MM.1S (cell line): ENCODE measurements at places on chromosomes 3 and 15.
A peak's percentile ranks its signal among the peaks of the same experiment; 100 is the strongest.

DNA sequence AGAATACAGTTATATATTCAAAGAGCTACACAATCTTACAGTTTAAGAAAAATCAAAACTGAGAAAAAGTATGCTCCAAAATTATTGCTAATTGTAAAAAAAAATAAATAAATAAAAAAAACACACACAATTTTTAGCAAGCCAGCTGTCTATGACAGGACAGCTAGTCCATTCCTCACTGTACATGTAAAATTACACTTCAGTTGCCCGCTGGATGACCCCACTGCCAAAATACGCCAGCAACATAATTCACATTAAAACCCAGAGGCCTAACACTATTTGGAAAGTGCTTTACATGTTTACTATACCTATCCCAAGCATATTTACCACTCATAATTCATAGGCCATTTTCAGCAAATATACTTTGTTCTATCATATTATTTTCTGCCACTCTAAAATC, 5.8 kb downstream of the MYO9A start:
- no peak overlapping the region for H3K27ac ChIP-seq
- no peak for DNase-seq
- no peak overlapping the region for H3K4me3 ChIP-seq
- H3K4me1 ChIP-seq: peaks cover 7% of the 10 kb centered on the region

- H3K4me1 ChIP-seq: peaks cover 48% of the 10 kb centered on the region
- no peak overlapping the region for H3K4me3 ChIP-seq
- H3K27me3 ChIP-seq: no peaks in the 10 kb centered on the region
- no peaks in the 10 kb centered on the region for H3K36me3 ChIP-seq
- DNase-seq: no peak
Measured at GRCh38 chr15:70474471-70475406, 288.6 kb downstream of the UACA start.

DNA sequence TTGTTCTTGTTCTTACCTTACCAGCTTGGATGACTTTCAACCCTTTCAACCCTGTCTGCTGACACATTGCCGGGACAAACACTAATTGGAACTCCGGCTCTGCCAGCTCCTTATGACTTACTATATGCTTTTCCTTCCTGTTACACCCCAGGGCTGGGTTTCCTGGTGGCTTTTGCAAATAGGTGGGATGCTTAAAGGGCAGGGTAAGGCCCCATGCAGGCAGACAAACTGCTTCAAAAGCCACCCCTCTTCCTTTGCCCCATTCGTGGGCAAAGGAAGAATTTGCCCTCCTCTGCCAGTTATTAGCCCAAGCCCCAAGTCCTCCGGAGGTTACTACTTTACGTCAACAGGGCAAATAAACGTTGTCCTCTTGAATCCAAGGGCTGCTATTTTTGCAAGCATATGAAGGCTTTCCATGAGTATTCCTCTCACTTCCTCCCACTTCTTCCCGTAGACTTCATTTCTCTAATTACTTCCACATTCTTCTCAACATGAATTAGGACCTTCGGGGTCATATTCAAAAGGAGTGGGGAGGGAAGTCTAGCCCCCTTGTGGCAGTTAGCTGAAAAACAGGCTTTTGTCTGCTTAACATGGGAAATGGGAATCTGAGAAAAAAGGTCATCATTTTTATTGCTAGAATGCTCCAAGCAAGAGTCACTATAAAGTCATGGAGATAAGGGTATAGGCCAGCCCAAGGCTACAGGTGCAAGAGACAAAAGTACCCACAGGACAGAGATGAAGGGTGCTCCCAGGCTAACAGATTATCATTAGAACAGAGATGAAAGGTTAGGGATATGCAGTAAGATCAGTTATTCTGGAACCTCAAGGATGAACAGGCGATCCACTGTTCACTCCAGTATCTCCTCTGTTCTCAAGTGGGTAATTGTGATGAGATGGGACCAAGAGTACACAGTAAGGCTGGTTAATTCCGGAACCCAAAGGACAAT, 56.3 kb upstream of the FSTL1 start:
- no peaks in the 10 kb centered on the region for H3K36me3 ChIP-seq
- no peak for DNase-seq
- no peak overlapping the region for H3K27ac ChIP-seq
- no peaks in the 10 kb centered on the region for H3K4me1 ChIP-seq

DNA sequence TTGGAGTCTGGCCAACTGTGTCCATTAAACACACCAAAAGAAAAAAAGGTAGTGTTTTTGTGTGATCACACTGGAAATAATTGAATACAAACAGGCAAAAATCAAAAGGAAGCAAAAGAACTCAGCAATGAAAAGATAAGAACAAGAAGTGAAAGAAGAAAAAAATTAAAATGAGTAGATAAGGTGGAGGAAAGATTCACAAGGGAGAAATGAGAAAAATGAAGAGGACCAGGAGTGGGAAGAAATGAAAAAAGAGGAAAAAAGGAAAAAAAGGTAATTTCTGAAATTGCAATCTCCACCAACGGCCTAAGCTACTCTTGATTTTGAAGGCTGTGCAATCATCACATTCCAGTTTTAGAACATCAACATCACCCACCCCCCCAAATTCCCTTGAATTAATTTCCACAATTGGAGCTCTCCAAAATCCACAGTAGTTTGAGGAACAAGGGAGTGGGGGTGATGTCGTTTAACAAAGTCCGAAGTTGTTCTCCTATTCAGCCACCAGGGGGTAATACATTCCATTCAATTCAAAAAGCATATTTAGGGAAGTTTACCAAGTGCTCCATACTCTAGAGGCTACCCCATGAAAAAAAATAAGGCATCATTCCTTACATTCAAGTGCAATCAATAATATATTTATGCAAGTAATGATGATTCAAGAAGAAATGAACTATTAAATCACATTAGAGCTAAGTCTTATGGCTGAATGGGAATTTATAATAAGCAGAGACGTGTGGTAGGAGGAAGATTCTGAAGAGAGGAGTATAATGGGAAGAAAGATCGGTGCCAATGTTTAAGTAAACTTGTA, 37.4 kb downstream of the ZNF860 start:
- H3K4me1 ChIP-seq: no peaks in the 10 kb centered on the region
- H3K27ac ChIP-seq: no peak overlapping the region
- no peak overlapping the region for H3K4me3 ChIP-seq
- no peaks in the 10 kb centered on the region for H3K27me3 ChIP-seq
- peak; percentile 39 for DNase-seq
- no peaks in the 10 kb centered on the region for H3K36me3 ChIP-seq

DNA sequence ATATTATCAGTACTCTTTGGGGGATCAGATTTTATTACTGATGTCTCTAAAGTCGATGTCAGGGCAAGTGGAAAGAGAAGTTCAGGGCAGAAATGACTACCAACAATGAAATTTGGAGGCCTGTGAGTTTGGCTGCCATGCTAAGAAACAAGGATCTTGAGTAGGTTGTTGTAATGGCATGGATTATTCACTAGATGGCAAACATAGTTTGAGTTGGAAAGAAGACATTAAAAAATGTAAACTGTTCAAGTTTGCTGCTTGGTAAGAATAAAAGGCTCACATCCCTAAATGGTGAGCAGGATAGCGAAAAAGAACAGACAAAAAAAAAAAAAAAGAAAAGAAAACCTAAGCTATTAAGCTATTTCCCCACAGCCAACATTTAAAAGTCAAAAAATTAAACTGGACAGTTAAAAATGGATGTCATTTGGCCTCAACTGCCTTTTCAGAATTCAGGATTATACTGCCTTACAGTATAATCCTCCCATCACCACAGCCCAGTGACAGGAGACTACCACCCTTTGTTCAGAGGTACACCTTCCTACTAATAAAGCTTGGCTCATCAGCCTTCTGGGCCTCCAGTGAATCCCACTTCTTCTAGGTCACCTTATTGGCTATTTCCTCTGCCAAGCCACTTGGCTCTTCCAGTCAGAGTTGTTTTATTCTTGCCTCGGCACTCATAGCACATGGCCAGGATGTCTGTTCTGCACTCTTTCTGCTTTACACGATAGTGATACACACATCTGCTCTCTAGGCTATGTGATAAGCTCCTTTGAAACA, 163.7 kb downstream of the PLD1 start:
- H3K27me3 ChIP-seq: no peaks in the 10 kb centered on the region
- H3K36me3 ChIP-seq: no peaks in the 10 kb centered on the region
- DNase-seq: peak; percentile 65
- H3K4me3 ChIP-seq: no peak overlapping the region
- peaks cover 7% of the 10 kb centered on the region; the same call in 1 of the 2 replicates for H3K4me1 ChIP-seq
- no peak overlapping the region for H3K27ac ChIP-seq
